ENCODE measurements at places on chromosomes 1 and 21.

- DNase-seq = no peak
These were observed 25.6 kb downstream of the CDC42 start for GRCh38 chr1:22078133-22078532.

- peak; percentile 69 for DNase-seq
These were observed at the start of gene SLC35A3 for GRCh38 chr1:99969729-99970621. Gene SLC35A3, plus strand, starts transcription at chr1:99969996. Its CDS starts 23,559 bp downstream, at chr1:99993555.

GRCh38 chr1:97340951-97341350, 579.9 kb downstream of the DPYD start:
- DNase-seq = no peak

DNA sequence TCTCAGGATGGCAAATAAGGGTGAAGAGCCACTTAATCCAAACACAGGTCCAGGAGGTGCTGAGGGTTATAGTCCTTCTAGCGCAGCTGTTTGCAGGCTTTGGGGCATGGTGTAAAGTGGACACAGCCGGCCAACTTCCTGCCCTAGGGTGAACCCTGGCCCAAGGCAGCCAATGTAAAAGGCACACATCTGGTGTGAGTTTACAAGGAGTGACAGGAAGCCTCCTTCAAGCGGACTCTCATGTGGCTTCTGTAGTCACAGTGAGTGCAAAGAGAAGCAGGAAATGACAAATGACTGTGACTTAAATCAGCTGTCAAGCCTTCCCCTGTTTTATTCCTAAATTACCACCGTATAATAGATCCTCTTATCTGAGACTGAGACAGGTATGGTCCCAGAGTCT, 213.0 kb downstream of the CRB1 start:
- DNase-seq = peak; percentile 22

- no peak for DNase-seq
These were observed 29.5 kb downstream of the CAPN2 start for GRCh38 chr1:223741861-223742260.

DNA sequence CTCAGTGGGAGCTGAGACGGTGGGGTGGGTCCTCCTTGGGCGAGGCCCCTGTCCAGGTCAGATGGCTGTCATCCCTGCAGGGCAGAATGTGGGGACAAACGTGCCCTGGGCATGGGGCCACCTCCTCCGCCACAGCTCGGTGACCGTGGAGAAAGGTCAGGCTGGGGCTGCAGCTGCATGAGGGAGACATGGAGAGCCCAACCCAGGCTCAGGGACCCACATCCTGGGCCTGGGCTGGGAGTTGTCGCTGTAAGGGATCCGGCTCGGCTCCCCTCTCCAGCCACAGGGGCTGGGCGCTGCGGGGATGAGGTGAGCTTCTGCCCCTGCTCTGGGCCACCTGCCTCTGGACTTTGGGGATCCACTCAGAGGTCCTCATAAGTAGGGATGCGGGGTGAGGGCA, 518 bp upstream of the PLCH2 start:
- DNase-seq = no peak

DNA sequence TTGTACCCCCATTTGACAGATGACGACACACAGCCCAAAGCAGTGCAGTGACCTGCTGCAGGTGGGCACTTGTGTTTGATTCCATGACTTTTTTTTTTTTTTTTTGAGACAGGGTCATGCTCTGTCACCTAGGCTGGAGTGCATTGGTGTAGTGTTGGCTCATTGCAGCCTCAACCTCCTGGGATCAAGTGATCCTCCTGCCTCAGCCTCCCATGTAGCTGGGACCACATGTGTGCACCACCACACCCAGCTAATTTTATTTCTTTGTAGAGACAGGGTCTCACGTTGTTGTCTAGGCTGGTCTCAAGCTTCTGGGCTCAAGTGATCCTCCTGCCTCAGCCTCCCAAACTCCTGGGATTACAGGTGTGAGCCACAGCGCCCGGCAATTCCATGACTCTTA, 14.9 kb upstream of the SYNC start:
- DNase-seq = no peak

DNA sequence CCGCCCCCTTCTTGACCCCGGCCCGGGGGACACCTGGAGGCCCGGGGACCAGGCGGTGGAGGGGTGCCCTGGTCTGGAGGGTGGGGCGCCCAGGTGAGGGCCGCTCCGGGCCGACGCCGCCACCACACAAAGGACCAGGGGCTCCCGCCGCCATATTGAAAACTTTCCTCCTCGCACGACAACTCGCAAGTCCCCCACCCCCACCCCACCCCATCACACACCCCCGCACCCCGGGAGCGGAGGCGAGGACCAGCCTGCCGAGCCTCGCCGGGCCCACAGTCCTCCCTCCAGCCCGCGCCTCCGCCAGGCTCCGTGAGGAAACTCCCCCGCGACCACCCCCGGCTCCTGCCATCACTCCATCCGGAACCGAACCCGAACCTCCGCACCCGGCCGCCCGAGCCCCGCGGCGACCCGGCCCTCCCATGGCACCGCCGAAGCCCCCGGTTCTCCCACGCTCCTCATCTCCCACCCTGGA, 733 bp downstream of the KDM5B start:
- DNase-seq = no peak
